ENCODE measurements at places on chromosomes 11 and 22.

DNA sequence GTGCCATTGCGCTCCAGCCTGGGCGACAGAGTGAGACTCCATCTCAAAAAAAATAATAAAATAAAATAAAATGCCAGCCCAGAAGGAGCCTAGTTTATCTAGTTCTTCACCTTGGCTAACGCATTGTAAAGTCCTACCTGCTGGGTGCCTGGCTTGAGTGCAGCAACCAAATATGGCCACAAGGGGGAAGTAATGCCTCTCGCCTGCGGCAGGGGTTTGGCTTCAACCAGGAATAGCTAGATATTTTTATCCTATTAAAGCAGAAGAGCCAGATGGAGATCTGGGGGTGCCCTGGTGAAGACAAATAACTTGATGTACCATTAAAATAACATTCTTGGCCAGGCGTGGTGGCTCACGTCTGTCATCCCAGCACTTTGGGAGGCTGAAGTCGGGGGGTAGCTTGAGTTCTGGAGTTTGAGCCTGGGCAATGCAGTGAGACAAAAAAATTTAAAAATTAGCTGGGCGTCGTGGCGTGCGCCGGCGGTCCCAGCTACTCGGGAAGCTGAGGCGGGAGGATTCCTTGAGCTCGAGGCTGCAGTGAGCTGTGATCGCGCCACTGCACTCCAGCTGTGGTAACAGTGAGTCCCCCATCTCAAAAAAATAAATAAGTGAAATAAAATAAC lies 20.6 kb upstream of the PLEKHB1 start:
- peak; percentile 80 for DNase-seq

- no peak for DNase-seq
Observed at GRCh38 chr22:50460938-50461337, 13.9 kb downstream of the SBF1 start.

- no peak for DNase-seq
Observed at GRCh38 chr11:109435121-109435742, 13.2 kb downstream of the C11orf87 start.

- DNase-seq: no peak
Observed at GRCh38 chr22:37510091-37510490, 9.1 kb downstream of the CARD10 start.

DNA sequence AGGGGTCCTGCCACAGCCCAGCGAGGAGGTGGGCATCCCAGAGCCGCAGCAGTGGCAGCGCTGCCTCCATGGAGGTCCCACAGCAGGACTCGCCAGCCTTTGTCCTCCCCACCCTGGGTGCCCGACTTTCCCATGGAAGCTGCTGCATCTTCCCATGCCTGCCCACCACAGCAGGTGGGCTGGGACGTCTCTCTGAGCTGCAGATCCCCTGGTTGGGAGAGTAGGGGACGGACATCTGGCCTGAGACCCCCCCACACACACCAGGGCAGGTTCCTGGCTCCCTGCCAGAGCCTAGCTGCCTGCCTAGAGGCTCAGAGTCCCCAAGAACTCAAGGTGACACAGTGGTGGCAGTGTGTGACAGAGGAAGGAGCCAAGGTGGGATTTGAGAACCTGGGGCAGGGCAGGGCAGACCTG lies 21.5 kb upstream of the PRR5 start:
- DNase-seq: no peak

- DNase-seq: no peak
Observed at GRCh38 chr11:110735455-110736170, 23.4 kb upstream of the ARHGAP20 start.

DNA sequence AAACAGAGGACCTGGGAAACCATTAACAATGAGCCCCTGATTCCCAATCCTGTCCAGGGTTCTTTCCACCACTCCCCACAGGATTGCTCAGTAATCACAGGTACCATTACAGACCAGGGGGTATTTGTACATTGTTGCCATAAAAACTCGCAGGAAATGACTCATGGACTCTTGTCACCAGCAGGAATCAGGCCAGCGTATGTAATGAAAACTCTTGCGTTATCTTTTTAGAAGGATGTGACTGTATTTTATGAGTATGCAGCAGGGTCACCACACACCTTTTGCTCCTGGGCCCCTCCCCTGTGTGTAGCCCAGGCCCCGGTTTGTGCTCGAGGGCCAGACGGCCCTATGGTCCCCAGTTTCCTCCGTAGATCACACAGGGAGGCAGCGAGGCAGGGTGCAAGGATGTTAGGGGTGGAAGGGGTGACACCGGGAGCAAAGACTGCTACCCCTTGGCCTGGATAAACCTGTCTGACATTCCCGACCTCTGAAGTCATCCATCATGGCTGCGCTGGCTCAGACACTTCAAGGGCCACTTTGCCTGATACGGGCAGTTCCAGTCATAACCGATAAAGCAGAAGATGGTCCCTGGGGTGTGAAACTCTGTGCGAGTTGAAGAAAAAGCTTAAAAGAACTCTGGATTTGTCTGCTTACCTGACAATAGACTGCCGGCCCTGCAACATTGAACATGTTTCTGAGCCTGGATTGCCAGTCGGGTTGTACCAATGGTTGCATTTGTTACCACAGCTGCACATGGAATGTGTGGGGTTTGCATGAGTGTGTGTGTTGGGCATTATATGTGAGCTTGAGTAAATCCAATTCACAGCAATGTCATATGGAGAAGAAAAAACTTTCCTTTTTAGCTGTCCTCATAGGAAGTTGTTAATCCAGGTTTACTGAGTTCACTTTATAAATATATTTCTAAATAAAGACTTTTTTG lies 56.9 kb downstream of the MICAL2 start:
- DNase-seq: no peak

DNA sequence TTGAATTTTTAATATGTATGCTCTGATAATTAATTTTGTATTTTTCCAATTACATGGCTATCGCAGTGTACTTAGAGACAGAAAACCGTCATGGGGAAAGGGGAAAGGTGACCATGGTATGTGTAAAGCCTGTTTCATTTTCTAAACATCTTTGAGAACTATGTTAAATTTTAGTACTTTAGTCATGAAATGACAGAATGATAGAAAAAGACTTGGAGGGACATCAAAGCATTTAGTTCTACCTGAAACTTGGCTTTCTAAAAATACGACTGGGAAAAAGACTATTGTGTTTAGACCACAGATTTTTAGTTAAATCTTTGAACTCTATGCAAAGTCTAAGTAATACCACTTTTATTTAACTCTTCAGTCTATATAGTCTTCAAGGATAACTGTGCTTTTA lies 54.1 kb downstream of the MAML2 start:
- no peak for DNase-seq

DNA sequence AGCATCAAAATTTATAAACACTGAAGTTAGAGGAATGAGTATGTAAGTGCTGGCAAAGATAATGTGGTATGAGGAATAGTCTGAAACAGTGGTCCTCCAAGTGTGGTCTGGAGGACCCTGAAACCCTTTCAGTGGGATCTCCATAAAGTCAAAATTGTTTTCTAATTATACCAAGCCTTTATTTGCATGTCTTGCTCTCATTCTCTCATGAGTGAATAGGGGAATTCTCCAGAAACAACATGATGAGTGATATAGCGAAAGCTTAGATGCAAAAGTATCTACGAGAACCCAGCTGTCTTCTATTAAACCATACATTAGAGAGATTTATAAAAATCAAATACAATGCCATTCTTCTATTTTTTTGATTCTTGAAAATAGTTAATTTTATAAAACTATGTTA lies 145.0 kb upstream of the RAG2 start:
- DNase-seq: no peak

GRCh38 chr11:65802841-65803240 lies 16.0 kb downstream of the OVOL1 start:
- DNase-seq: no peak

DNA sequence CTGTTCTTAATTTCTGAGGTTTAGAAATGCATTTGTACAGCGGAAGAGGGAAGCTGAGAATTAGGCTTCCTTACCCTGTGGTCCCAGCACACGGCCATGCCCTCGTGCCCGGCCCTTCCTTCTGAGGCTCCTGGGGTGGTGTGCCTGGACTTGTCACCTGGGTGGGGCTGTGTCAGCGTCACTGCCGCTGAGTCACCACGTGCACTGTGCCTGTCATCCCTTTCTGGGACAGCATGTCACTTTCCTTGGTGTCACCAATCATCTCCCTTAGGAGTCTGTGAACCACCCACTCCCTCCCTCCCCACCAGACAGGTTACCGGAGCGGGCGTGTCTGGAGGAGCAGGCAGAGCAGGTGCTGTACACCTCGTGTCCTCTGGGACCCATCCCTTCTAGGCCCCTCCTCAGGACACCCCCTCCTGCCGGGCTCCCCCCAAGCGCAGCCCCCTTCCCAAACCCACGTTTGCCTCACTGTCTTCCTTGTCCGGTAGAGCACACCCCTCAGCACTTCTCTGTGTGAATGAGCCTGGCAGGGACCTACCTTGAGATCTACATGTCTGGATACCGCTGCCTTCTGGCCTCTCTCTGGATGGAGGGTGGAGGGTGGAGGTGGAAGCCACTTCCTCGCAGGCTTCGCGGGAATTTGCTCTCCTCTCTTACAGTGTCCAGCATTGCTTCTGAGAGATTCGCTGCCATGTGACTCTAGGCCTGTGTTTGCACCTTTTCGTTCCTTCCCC lies 367.6 kb downstream of the TBC1D22A start:
- no peak for DNase-seq

GRCh38 chr11:69640260-69640994 lies 529 bp upstream of the CCND1 start:
- DNase-seq: peak; percentile 37

DNA sequence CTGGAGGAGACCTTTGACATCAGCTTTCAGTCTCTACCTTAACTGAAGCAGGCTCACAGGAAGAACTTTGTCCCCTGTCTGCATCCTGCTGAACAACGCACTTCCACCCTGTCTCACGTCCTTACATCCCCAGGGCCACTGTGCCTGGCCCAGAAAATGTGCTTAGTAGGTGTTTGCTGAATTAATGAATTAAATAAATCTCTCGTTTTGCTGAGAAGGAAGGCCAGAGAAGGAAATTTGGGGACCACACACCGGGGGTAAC lies 54.3 kb upstream of the CREB3L1 start:
- no peak for DNase-seq

- DNase-seq: no peak
Observed at GRCh38 chr11:120467627-120468026, 43.9 kb upstream of the GRIK4 start.

GRCh38 chr22:27518531-27519340 lies 282.8 kb downstream of the MN1 start:
- DNase-seq: no peak

- DNase-seq: no peak
Observed at GRCh38 chr11:27972522-27973170, 135.3 kb downstream of the KIF18A start.

GRCh38 chr11:72985645-72986044 lies 156.5 kb downstream of the FCHSD2 start:
- no peak for DNase-seq

GRCh38 chr11:27437829-27438594 lies 34.6 kb downstream of the LGR4 start:
- no peak for DNase-seq

- no peak for DNase-seq
Observed at GRCh38 chr11:129237456-129237855, 45.3 kb upstream of the ARHGAP32 start.

DNA sequence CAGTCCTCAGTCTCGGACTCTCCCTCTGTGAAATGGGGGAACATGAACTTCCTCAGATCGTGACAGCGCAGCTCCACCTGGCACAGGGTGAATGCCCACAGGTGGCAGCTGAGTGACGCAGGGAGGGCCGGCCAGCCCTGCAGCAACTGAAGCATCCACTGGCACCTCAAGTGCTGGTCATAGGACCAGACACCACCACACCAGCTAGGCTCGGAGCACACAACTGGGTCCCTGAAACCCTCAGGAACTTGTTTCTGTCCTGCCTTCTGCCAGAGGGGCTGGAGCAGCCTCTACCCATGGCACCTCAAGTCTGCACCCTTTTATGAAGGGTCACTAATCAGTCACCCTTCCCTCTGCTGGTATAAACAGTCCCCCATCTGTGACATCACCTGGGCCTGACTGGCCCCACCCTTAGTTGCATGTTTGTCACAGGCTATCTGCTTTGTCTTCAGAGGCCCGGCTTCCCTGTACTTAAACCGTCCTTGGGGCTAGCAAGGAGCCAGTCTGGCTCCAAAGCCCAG lies 7.4 kb upstream of the CDC42BPG start:
- peak; percentile 66 for DNase-seq

DNA sequence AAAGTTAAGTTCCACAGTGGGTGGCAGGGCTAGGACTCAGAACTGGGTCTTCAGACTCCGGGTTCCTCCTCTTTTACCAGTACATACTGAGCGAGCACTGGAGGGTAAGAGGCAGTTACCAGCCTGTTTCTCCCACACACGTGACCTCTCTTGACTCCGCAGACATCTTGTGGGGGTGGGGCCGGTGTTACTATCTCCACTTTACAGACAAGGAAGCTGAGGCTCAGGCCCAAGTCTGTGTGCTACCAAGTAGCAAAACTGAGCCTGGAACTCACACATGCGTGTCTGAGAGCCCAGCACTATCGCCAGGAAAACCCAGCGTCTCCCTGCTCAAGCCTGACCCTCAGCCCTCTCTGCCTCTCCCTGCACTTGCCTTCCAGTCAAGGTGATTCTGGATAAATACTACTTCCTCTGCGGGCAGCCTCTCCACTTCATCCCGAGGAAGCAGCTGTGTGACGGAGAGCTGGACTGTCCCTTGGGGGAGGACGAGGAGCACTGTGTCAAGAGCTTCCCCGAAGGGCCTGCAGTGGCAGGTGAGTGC lies 16.0 kb upstream of the SMIM35 start:
- no peak for DNase-seq

DNA sequence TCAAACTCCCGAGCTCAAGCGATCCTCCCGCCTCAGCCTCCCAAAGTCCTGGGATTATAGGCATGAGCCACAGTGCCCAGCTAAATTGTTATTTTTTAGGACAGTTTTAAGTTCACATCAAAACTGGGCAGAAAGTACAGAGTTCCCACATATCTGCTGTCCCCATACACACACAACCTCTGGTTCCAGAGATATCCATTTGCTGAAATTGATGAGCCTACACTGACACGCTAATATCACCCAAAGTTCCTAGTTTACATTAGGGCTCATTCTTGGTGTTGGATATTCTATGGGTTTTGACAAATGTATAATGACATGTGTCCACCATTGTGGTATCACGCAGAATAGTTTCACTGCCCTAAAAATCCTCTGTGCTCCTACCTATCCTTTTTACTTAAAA lies 2.7 kb upstream of the SEC14L4 start:
- no peak for DNase-seq

Measured in CD8-positive, alpha-beta T cell (primary cell).